ENCODE measurements at places on chromosomes 13 and 19.

- DNase-seq, result no peak
Measured at GRCh38 chr19:28443361-28443760, 769.6 kb downstream of the UQCRFS1 start.

GRCh38 chr13:101773062-101773461 lies 320.6 kb downstream of the ITGBL1 start:
- no peak for DNase-seq

- DNase-seq, result no peak
Measured at GRCh38 chr13:91878491-91878890, 480.1 kb downstream of the GPC5 start.

DNA sequence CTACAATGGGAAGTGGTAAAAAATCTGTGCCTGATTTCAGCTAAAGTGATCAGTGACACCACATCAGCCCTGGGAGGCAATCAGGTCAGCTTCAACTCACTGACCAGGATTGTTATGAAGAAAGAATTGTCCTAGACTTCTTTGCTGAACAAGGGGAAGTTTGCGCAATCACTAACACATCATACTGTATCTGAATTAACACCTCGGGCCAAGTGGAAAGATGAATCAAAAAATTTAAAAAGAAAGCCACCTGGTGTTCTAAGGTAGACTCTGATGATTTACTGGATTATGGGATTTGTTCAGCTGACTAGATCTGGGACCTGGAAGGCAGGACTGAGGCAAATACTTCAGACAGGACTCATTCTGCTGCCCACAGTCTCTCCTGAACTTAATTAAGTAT lies 161.8 kb downstream of the DIAPH3 start:
- no peak for DNase-seq

DNA sequence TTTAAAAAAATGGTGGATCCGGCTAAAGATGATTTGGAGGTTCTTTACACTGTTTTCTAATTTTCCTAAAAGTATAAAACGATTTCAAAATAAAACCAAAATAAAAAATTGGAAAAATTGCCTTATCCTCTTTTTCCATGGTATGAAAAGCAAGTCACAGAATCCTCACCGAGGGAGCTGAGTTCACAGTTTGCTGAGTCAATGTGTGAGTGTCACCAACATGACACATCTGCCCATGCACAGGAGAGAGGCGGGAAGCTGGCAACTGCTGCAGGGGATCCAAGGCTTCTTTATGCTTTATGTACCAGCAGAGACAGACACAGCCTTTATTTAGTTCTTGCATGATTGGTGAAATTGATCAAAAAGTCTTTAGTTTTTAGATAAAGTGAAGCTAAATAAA lies 157.8 kb downstream of the TNFSF13B start:
- no peak for DNase-seq

- no peak for DNase-seq
Measured at GRCh38 chr19:49441210-49441959, at the start of gene SLC17A7. SLC17A7 (minus strand) TSS chr19:49441527; CDS start chr19:49441379, 148 bp downstream.

- DNase-seq, result no peak
Measured at GRCh38 chr19:17405250-17406045, at the start of gene BST2. BST2 (minus strand) TSS chr19:17405630; CDS start chr19:17405575, 55 bp downstream.

GRCh38 chr19:50580970-50581634 lies 12.9 kb upstream of the LRRC4B start:
- DNase-seq, result no peak

DNA sequence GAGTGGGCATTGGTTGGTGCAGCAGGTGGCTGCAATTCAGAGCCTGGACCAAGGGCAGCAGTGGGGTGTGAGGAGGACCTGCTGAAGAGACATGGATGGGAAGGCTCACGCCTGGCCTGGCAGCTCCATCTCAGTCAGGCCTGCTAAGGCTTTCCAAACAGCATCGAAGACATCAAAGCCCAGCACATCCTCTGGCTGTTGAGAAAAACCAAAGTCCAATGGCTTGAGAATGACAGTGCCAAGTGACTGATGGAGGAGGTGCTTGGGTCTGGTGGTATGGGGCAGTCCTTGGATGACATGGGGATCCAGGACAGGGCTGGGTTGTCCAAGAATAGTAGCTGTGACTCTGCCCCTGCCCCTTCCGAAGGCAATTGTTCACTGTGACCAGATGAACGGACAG lies 19.0 kb upstream of the XPO4 start:
- no peak for DNase-seq

DNA sequence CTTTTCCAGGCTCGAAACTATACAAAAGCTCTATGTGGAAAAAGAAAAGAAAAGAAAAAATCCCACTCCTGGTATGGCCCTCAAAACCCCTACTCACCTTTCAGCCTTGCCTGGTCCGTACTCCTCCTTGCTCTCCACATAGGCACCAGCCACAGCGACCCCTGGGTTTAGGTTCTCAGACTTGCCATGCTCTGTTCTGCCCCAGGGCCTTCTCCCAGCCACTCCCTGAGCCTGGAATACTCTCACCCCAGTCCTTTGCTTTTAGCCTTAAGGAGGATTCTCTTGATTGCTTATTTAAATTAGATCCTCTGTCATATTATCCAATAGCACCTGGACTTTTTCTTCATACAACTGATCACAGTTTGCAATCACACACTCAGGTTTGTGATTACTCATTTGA lies 522.5 kb downstream of the DIAPH3 start:
- DNase-seq, result no peak

DNA sequence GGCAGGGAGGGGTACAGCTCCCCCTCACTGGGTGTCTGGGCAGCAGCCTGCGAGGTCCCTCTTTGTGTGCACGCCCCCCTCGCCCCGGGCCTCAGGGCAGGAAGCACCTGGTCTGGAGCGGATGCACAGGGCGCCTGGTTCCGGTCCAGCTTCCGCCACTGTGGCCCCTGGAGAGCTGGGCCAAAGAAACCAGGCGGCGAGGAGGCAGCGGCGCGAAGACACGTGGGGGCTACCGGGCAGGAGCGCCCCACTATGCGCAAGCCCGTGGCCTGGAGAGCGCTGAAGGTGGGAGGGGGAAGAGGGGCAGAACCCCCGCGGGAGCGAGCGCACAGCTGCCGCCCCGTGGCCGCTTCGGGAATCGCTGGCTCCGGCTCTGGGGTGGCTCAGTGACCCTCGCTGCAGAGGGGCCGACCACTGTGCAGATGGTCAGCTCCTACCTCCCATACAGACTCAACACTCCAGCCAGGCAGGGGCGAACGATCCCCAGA lies 1.7 kb upstream of the LYL1 start:
- no peak for DNase-seq

GRCh38 chr13:28117689-28118377 lies 17.5 kb upstream of the FLT3 start:
- DNase-seq, result no peak

GRCh38 chr19:47758443-47758804 lies 13.1 kb downstream of the NOP53 start:
- DNase-seq, result no peak

GRCh38 chr19:2716275-2716650 lies 4.9 kb downstream of the DIRAS1 start:
- DNase-seq, result no peak

Measured in right kidney (tissue), 9 donors.